ENCODE measurements at places on chromosomes 1 and 21.

DNA sequence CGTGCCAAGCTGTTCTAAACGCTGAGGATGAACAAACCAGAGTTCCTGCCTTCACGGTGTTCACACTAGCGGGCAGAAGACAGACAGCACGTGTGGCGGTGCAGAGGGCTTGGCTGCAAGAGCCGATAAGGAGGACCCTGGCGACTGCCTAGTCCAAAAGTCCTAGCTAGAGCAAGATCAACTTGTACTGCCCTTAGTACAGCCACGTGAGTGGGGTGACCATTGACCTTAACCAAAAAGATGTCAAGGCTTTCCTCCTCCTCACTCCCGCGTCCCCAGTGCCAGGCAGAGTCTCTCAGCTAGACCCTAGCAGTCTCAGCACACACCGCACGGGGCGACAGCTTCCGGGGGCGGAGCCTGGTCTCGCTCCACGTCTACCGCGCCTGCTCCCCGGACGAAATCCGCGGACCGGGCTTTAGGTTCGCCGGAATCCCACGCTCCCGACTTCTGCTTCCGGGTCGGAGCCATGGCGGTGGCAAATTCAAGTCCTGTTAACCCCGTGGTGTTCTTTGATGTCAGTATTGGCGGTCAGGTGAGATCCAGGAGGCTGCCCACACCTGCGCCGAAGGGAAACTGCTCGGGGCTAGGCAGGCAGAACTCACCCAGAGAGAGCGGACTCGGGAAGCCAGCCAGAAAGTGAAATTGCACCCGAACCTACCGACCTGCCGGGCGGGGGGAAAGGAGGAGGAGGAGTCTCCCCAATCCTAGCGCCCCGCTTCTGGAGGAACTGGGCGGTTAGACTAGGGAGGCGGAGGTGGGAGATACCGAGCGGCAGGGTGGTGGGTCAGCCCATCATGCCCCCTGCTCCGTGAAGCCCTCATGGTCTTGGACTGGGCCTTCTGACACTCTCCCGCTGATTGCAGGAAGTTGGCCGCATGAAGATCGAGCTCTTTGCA is at the start of gene PPIH:
Gene PPIH, plus strand, starts transcription at position 443 of the 896 bp plus-strand sequence. Its CDS starts 24 bp downstream, at position 467.
- DNase-seq, result peak; percentile 92

GRCh38 chr21:15706696-15707095 is 23.1 kb upstream of the USP25 start:
- DNase-seq, result no peak

GRCh38 chr21:45511661-45512431 is 30.4 kb downstream of the SLC19A1 start:
- DNase-seq, result no peak

DNA sequence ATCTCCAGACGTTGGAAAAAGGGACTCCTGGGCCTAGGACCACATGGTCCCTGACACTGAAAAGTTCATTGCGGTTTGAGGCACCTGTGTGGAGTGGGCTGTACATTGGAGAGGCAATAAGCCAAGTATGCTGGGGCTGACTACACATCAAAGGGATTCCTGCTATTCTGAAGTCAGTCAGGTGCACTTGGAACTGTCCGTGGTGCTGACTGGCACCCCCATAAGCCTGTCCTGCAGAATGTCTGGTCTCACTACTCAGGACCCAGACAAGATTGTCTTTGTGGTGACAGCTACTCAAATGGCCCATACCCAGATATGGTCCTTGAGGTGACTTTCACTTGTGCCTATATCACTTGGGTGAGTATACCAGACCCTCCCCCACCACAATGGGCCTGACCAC is 150.6 kb downstream of the RWDD3 start:
- peak; percentile 41 for DNase-seq

GRCh38 chr1:65792669-65793358 is at the start of gene PDE4B:
PDE4B (plus strand) TSS chr1:65792895.
- peak; percentile 79 for DNase-seq

DNA sequence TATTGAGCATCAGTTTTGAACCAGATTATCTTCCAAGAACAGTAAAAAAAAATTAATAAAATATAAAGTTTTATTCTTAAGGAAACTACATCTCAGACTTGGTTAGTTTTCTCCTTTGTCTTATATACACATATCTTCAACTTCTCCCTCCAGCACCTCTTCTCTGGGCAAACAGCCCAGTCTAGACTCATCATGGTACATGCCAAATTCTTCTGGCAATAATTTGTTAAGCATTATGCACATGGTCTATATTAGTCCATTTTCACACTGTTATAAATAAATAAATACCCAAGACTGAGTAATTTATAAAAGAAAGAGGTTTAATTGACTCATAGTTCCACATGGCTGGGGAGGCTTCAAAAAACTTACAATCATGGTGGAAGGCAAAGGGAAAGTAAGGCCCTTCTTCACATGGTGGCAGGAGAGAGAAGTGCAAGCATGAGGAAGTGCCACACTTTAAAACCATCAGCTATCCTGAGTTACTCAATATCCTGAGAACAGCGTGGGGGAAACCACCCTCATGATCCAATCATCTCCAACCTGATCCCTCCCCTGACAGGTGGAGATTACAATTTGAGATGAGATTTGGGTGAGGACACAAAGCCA is 108.7 kb upstream of the RNPC3 start:
- DNase-seq, result no peak

DNA sequence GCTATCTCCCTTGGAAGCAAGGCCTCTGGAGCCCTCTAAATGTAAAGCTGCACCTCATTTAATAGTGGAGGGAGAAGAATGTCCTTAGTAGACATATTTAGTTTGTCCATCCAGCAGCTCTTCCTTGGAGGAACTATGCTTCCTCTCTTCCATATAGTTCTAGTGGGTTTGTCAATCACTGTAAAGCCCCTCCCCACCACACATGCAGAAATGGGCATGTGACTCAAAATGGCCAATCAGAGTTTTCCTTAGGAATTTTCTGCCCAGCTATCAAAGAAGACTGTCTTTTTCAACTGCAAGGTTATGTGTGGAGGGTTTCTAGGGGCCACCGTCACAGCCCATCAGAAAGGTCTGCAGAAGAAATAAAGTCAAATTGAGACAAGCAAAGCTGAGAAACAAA is 175.5 kb downstream of the MIS18A start:
- no peak for DNase-seq

GRCh38 chr1:2451741-2452140 is 24.3 kb upstream of the PLCH2 start:
- no peak for DNase-seq

DNA sequence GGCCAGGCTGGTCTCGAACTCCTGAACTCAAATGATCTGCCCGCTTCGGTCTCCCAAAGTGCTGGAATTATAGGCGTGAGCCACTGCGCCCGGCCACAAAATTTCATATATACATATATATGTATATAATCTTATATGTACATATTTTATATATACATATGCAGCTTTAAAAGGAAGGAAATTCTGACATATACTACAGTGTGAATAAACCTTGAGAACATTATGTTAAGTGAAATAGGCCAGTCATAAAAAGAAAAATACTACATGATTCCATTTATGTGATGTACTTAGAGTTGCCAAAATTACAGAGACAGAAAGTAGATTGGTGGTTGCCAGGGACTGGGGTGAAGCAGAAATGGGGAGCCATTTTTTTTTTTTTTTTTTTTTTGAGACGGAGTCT is 63.2 kb downstream of the NUP210L start:
- DNase-seq, result no peak

DNA sequence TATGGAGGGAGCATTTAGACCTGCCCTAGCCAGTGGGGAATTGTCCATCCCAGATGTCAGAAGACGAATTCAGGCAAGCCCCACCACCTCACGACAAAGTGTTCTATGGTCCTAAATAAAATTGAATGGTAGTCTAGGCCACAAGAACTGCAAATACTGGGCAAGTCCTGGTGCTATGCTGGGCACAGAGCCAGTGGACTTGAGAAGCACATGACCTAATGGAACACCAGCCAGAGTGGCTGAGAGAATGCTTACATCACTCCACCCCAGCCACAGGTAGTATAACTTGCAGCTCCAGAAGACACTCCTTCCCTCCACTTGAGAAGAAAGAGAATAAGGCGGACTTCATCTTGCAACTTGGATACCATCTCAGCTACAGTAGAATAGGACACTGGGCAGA is 567.3 kb upstream of the CXADR start:
- no peak for DNase-seq
